ENCODE measurements at places on chromosomes 11 and 22. TPM values are rescaled to one million over a fixed set of nuclear protein-coding genes. Genes with fewer than 3 reads are reported as not detected.

- no peak for DNase-seq
Observed at GRCh38 chr22:43078522-43078921, 10.7 kb downstream of the TTLL1 start.

DNA sequence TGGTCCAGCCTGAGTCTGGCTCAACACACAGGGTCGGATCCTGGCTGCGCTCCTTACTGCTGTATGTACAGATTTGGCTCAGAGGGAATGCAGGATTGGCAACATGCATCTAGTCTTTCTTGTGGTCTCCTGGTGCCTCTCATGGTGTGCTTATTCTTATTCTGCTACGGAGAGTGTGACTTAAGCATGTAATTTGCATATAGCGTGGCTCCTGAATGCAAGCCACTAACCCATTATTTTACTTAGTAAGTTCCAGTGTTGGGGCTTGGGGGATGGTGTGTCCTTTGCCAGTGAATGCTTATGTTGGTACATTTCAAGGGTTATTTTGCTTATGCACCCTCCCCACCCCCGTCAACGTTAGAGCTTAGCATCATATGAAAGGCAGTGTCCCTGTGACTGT is 51.2 kb downstream of the PTPRJ start:
- DNase-seq: no peak

DNA sequence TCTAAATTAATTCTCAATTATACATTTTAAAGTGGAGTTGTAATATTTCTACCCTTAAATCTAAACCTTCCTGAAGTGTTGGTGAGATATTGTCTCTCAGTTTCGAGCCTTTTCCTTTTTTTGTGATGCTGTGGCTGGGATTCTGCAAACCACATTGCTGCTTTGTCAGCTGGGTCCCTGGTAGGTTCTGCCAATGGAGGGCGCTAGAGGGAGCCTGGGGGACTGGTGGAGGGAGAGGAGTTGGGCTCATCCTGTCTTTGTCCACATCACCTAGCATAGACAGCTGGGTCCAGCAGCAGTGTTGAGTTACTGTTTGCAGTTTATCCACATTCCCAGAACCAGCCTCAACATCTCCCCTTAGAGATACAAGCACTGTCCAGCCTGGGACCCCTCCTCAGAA is 41.0 kb downstream of the TRAF6 start:
- no peak for DNase-seq

C11orf21 gene
- total RNA-seq: 0.63 TPM

DNA sequence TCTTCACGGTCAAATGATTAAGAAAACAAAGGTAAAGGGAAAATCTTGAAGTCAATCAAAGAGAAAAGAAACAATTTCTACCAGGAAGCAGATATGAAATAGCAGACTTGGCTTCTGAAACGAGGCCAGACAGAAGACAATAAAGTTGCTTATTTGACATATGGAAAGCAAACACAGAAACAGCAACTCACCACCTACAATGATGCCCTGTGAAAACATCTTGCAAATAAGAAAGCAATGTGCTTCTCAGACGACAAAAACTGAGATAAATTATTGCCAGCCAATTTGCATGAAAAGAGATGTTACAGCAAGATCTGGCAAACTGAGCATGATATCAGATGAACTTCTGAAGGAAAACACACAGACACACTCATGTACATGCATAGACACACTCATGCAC is 45.9 kb upstream of the CTSC start:
- DNase-seq: no peak

DNA sequence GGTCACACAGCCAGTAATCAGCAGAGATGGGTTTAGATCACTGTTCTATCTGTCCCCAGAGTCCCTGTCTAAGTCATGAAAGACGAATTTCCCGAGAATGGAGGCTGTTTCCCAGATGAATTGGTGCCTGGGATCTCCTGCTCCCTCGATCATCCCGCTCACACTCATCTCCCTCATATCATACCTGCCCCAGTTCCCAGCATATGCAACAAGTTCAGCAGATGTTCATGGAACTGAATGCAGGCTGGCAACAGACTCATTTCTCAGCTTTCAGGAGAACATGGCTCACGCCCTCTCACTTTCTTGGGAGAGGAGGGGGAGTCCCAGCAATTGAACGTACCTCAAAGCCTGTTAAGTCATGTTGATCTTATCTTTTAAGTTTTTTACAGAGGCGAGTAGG is 22.1 kb downstream of the CD6 start:
- no peak for DNase-seq

- DNase-seq: peak; percentile 20
Observed at GRCh38 chr11:61369372-61370348, 7.5 kb downstream of the TMEM138 start.

ROBO4 gene
- total RNA-seq: 47.6 TPM

GRCh38 chr11:122069707-122070360 is 46.2 kb downstream of the BLID start:
- DNase-seq: peak; percentile 83

GRCh38 chr11:123235656-123236261 is 40.7 kb upstream of the CLMP start:
- DNase-seq: peak; percentile 76

Data from thyroid gland (tissue), 4 donors.